ENCODE measurements at places on chromosomes 3 and 15.

DNA sequence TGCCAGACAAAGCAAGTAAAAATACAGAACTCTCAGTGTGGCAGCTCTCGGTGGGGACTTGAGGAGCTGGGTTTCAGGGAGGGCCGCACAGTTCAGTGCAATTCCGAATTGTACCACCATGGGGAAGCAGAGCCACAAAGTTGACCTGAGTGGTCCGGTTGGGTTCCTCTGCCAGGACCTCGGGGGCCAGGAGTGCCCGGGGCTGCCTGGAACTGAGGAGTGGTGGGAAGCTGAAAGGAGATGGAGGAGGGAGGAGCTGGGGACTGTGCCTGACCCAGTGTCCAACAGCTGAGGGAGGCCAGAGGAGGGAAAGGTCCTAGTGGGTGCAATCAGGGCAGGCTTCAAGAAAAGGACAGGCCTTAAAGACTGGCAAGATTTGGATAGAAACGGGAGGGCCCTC is 32.2 kb upstream of the TRH start:
- DNase-seq: no peak

GRCh38 chr3:10521772-10522441 is 16.5 kb upstream of the ATP2B2 start:
- no peak for DNase-seq

DNA sequence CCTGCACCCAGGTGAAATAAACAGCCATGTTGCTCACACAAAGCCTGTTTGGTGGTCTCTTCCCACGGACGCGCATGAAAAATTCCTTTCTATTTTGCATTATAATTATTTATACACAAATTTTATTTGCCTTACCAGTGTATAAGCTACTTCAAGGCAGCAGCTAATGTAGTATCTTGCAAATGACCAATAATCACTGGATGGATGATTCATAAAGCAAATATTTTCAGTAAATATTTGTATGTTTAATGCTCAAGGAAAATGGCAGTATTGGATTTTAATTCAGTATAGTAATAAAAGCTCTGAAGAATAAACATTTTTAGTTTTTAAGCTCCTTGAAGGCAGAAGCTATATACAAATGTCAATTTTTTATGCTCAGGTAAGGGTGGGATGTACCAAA is 158.7 kb upstream of the NANOGP8 start:
- no peak for DNase-seq

DNA sequence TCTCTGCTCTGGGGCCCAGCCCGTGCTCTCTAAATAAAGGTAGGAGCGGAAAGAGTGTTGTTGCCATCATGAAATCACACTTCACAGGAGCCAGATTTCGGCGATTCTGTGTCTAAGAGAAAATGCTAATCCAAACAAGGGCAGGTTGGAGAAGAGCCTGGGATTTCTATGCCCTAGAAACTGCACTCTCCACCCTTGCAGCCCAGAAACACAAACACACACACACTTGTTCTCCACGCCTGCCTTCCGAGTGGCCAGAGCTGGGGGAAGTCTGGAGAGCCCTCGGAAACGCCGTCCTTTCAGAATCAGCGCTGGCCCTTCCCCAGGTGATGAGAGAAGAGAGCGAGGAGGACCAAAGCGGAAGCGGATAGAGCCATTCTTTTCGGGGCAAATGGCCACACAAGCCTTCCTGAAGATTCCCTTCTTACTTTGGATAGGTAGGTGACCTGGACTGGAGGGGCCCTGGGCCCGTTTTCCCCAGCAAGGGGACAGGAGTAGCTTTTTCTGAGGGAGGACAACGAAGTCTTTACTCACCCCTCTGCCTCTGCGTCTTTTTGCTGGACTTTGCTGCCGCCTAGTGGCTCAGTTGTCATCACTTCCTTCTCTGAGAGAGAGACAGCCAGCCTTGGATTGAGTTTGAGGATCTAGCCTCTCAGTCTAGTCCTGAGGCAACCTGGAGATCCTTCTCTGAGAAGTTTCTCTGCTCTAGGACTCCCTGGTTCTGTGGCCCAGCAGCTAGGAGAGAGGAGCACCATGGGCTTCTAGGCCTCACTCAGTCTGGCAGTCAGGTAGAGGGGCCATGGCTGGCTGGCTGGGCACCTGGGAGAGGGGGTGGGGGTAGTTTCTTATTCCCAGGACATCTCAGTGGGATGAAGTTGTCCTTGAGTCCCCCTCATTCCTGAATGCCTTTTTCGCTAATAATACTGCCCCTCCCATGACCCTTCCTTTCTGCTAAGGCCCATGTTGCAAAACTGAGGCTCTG is 37.7 kb downstream of the SENP8 start:
- DNase-seq: peak; percentile 61

DNA sequence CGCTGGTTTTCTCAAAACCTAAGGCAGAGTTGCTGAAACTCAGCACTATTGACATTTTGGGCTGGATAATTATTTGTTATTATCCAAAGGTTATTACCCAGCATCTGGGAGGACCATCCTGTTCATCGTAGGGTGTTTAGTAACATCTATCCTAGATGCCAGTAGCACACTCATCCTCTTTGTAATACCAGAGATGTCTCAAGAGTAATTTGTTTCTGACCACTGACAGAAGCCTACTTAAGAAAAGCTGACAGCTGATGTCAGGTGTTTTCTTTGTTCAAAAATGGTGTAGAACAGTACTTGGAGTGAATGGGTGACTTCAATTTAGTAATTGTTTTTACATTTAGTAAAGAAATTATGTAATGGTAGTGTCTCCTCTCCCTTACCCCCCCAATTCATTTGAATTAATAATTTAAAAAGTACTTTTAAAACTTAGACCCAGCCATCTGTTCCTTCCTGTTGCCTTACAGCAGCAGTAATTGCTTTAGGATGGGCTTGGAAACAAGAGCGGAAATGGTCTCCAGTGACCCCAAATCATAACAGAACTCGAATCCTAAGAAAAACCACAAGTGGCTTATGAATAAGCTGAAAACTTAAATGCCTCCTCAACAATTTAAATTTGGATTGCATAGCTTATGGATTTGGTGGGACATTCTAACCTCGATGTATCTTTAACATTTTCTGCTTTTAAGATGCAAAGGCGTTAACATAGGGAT is 105.4 kb downstream of the PTPRG start:
- no peak for DNase-seq

GRCh38 chr3:67526246-67526645 is 128.2 kb downstream of the SUCLG2 start:
- no peak for DNase-seq

GRCh38 chr3:49111347-49111746 is 6.8 kb upstream of the QARS1 start:
- no peak for DNase-seq

GRCh38 chr3:62446337-62446940 is 73.1 kb upstream of the FEZF2 start:
- DNase-seq: no peak

- no peak for DNase-seq
These were observed 87.1 kb downstream of the CGNL1 start for GRCh38 chr15:57463360-57463759.

DNA sequence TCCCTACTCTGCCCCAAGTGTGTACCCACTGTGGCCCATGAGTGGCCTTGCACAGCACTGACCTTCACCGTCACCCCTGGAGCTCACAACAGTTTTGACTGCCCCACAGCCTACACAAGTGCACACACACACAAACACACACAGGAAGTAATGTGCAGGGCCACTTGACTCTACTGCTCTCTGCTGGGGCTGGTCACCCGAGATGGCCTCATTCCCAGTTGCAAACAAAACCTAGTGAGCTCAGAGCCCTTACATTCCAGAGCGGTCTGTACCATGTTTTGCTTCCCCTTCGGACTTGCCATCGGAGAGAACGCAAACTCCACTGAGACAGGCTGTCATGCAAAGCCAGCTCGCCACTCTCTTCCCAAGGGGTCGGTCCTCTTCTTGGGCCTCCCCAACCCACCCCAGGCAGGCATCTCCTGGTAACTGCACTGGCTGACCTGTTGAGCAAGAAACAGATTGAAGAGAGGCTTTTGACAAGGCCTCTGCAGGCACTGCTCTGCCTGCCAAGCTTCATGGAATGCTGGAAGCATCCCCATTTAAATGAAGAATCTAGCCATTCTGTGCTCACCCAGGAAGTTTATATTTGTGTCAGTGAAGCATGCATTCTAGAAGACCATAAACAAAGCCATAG is 232.0 kb upstream of the IGF1R start:
- no peak for DNase-seq

GRCh38 chr3:56885879-56886278 is 84.1 kb upstream of the ARHGEF3 start:
- DNase-seq: no peak

GRCh38 chr3:172560026-172560425 is 36.8 kb upstream of the TNFSF10 start:
- no peak for DNase-seq

GRCh38 chr3:31249545-31249944 is 283.2 kb upstream of the STT3B start:
- no peak for DNase-seq

- DNase-seq: no peak
These were observed 32.8 kb downstream of the SLTM start for GRCh38 chr15:58900631-58901030.

DNA sequence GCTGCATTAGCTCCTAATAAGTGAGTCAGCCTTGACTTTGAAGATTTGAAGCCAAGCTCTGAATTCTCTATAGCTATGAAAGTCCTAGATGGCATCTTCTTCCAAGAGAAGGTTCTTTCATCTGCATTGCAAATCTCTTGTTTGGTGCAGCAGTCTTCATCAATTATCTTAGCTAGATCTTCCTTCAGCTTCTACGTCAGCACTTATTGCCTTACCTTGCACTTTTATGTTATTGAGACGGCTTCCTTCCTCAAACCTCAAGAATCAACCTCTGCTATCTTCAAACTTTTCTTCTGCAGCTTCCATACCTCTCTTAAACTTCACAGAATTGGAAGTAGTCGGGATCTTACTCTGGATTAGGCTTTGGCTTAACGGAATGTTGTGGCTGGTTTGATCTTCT is 167.6 kb downstream of the SCAPER start:
- DNase-seq: no peak

GRCh38 chr3:45691842-45692241 is 2.6 kb downstream of the SACM1L start:
- DNase-seq: no peak

- DNase-seq: peak; percentile 55
These were observed 356.8 kb downstream of the FOXP1 start for GRCh38 chr3:71226565-71227269.

DNA sequence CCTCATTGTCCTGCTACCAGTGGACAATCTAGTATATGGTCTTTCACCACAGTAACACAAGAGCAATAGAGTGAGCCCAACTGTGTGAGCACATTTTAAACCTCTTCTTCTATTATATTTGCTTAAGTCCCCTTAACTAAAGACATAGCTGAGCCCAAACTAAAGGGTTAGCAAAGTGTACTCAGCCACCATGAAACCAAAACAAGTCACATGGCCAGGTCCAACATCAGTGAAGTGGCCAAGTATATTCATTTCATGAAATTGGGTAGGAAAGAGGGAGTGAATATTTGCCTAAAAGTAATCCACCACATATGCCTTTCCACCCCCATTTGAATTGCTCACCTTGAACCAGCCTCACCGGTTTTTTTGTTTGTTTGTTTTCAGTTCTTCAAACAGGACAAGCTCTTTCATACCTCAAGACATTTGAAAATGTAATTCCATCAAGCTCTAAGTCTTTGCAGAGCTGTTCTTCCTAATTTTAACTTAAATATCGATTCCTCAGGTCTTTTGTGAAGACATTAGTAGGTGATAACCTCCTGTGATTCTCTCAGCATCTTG is 327.0 kb upstream of the SEMA6D start:
- DNase-seq: no peak

GRCh38 chr3:169992156-169992555 is 25.5 kb downstream of the SEC62 start:
- DNase-seq: no peak

DNA sequence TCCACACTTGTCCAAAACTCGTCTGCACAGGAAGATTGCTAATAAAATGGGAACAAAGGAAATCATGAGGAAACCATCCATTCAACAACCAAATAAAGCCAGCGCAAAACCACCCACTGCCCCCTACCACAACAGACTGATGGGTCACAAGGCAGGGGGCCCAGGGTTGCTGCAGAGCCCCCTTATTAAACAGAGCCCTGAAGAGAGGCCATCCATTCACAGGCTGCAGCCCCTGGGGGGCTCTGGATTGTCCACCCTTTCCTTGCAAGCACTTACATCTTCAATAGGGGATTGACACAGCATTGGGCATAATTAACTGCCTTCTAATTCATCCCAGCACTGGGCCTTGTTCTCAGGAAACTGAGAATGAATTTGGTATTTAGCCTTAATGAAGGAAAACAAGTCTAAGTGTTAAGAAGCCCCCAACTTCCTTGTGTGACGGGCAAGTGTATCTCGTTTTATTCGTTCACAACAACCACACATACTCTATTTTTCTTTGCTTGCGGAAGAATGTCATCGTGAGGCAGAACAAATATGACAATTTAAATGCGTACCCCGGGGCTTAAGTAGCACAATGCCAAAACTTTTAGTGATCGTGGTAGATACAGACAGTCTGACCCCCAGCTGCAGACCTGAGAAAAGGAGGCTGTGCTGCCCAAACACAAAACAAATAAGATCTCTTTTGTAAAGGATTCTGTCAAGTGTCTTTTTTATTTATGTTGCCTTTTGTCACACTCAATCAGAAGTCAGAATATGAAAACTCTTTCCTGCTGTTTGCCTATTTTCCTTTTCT is 144.0 kb downstream of the SEMA6D start:
- DNase-seq: no peak

GRCh38 chr15:33716025-33716424 is 252.3 kb upstream of the CHRM5 start:
- no peak for DNase-seq

GRCh38 chr3:133474817-133475216 is 75.0 kb downstream of the BFSP2 start:
- DNase-seq: no peak

GRCh38 chr3:18446149-18446825 is 21.1 kb upstream of the SATB1 start:
- no peak for DNase-seq

GRCh38 chr15:31366169-31366734 is 39.6 kb downstream of the KLF13 start:
- DNase-seq: no peak

- no peak for DNase-seq
These were observed 39.3 kb upstream of the USP3 start for GRCh38 chr15:63465104-63465503.

GRCh38 chr3:53489787-53490458 is 4.5 kb upstream of the CACNA1D start:
- no peak for DNase-seq

GRCh38 chr3:155015776-155016436 is 64.2 kb upstream of the MME start:
- DNase-seq: no peak

- DNase-seq: no peak
These were observed 22.2 kb downstream of the MESD start for GRCh38 chr15:80967451-80967850.
